ENCODE measurements at places on chromosomes 1 and 21.

- no peak for DNase-seq
These were observed 21.4 kb upstream of the LBR start for GRCh38 chr1:225449261-225449660.

- no peak for DNase-seq
These were observed 6.3 kb downstream of the FAAH start for GRCh38 chr1:46400421-46400820.

GRCh38 chr1:12011998-12012397 is 7.3 kb upstream of the MIIP start:
- no peak for DNase-seq

GRCh38 chr1:45359882-45360513 is 19.8 kb upstream of the MUTYH start:
- no peak for DNase-seq

GRCh38 chr1:42117214-42117613 is 36.0 kb upstream of the GUCA2B start:
- DNase-seq, result no peak

- no peak for DNase-seq
These were observed 98.7 kb upstream of the DAB1 start for GRCh38 chr1:57522575-57522974.

Measured in NCI-H1930 (cell line).